Activated CD4-positive, alpha-beta T cell treated with anti-CD3 and anti-CD28 coated beads for 4 hours (primary cell): ENCODE measurements at places on chromosomes 2 and 18.
A peak's percentile ranks its signal among the peaks of the same experiment; 100 is the strongest.

DNA sequence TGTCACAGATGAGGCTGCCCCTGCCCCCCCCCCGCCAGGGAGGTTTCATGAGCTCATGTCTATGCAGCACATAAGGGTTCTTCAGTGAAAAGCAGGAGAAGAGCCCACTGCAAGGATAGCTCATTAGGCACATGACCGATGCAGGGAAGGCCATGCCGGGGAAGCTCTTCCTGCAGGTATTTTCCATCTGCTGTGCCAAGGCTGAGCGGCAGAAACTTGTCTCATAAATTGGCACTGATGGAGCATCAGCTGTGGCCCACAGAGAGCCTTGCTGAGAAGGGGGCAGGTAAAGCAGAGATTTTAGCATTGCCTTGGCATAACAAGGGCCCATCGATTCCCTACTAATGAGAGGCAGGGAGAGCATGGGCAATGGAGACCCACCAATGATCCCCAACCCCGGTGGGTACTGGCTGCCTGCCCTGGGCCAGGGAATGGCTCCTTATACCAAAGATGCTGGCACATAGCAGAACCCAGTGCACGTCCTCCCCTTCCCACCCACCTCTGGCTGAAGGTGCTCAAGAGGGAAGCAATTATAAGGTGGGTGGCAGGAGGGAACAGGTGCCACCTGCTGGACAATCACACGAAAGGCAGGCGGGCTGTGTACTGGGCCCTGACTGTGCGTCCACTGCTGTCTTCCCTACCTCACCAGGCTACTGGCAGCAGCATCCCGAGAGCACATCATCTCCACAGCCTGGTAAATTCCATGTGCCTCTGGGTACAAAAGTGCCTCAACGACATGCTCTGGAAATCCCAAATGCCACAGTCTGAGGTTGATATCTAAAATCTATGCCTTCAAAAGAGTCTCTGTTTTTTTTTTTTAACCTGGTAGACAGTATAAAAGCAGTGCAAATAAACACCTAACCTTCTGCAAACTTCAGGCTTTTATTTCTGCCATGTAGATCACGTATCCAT is 41.4 kb downstream of the STEAP3 start:
- peak; percentile 12 for DNase-seq

DNA sequence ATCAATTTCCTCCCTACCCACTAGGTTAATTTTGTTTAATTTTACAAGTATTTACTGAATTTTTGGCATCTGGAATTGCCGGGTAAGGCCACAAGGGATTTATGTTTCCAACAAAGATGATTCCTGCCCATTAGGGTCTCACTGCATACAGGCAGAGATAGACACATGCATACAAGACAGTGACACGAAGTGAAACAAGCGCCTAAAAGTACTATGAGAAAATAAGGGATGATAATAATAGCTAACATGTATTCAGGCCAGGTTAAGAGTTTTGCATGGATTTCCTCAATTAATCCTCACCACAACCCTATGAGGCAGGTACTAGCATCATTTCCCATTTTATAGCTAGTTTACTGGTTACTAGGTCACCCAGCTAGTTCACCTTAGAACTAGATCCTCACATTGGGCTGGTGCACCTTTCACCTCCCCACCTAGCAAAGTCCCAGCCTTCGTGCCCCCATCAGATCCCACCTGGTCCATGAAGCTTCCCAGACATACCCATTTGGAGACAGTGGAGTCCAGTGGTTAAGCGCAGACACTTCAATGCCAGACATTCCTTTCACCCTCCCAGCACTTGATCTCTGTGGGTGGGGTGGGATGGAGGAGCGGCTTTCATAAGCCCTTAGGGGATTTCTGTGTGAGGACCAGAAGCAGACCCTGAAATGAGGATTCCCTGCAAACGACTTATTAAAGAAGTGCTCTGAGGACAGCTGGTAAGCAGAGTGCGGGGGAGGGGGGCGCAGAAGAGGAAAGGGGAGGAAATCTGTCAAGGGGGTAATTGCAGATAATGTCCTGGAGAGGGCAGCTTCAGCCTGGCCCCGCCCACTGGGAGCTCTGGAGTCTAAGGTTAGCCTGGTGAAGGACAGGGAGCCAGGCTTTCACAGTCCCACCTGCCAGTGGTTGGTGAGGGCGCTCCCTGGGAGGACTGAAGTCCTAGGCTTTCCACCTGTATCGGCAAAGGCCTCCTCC is 5.8 kb upstream of the DGUOK start:
- peak; percentile 44 for DNase-seq

- DNase-seq, result no peak
Observed at GRCh38 chr18:429030-429429, 71.5 kb downstream of the COLEC12 start.

DNA sequence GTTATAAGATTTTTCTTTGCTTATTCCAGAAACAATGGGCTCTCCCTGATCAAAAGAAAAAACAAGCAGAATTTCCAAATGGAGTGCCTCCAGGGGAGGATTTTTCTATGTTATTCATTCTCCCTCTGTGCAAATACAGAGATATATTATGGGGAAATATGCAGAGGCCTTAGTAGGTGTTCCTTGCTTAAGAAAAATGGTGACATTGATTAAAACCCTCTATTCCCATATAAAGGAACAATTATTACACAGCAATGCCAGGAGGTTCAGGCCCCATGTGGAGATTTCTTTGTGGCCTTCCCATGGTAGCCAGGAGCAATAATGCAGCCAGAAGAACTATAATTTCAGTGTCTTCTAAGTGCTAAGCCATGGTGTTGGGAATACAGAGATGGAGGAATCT is 255.9 kb upstream of the CXCR4 start:
- no peak for DNase-seq

DNA sequence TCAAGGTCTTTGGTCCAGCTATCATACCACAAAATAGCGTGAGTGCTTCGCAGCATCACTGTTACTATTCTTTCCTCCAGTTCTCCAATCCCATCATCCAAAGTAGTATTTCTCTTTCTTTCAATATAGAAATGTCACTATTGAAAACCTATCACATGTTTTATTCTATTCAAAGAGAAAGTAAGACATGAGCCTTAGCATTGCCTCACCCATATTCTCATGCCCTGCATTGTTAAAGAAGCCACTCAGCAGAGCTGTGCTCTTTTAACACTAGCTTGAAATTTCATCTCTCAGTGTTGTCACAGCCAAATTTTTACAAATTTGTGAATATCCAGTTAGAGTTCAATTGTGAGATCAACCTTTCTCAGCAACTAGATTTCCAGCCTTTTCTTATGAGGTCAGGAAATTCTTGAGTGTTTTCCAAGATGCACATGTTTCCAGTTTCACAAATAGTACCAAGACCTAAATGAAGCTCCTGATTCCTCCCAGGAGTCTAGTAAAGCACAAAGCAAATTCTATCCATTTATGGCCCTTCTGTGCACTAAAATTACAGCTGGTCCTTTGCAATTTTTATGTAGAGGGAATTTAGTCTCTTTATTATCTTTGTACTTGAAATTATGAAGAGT is 343.7 kb downstream of the SPAG16 start:
- DNase-seq, result no peak

DNA sequence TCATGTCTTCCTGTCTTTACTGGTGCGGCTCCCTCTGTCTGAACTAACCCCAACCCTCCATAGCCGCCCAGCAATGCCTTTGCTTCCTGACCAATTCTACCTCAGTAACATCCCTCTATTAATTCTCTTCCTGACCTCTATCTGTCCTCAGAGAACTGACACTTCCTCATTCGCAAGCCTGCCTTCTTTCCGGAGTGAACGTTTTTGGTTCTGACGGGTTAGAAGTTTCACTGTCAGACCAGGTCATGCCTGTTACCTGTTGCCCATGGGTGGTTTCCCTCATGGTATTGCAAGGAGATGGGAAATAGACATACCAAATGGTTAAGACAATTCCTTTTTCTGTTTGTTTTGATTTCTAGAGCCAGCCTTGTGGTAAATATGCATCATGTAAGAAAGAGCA is 453.4 kb upstream of the SLC14A2 start:
- DNase-seq, result no peak

DNA sequence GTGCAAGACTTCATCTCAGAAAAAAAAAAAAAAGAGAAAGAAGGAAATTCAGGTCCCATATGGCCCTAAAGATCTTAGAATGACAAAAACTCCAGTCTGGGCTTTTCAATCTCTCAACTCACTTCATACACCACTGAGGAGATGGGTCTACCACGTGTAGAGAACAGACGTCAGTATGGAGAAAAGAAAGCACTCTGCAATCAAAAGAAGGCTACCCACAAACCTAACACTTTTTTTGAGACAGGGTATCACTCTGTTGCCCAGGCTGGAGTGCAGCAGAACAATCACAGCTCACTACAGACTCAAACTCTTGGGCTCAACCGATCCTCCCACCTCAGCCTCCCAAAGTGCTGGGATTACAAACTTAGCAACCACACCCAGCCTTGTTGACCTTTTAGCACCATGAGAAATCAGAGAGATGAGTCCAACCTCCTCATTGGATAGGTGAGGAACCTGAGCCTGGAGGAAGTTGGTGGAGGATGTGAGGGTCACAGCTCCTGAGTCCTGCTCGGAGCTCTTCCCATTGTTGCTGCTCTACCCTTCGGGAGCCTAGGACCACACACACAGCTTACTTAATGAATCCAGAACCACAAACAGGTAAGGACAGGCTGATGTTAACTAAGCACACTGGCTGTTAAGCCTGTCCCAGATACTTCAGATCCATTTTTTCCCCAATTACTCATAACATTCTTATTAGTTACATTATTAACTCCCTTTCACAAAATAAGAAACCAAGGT is 23.7 kb downstream of the TBC1D8 start:
- no peak for DNase-seq
